ENCODE measurements at places on chromosomes 5 and 9.

DNA sequence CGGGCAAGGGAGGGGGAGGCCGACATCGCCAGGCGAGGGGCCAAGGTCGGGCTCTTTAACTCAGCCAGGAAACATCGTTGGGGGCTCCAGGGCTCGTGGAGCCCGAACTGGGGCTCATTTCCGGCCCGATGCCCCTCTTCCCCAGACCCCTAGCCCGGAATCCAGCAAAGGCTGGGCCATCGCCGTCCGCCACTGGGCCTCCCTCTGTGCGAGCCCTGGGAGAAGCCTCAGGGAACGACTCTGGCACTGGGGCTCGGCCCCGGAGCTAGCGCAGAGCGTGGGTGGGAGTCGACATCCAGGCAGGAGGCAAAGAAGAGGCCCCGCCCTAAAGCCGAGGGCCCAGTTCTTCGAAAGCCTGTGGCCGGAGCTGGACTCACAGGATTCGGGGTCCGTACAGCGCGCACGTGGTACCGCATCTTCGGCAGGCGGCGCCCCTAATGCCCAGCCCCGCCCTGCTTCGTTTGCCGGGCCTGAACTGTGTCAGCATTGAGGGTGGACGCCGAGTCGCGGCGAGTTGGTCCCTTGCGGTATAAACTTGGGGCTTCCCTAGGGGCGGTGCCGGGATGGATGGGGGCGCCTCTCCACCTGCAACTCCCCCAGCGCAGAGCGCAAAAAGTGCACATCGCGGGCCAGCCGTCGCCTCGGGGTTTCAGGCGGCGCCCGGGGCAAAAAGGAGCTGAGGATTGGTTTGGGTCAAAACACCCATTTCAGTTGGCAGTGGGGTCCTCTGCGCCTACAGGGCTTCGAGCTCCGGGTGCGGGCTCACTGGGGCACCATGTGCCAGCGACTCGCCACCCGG is 3.6 kb upstream of the PAX5 start:
- DNase-seq: peak; percentile 49

- no peak for DNase-seq
These were observed 36.3 kb upstream of the IL13 start for GRCh38 chr5:132621699-132622098.

- no peak for DNase-seq
These were observed 40.1 kb downstream of the DCAF10 start for GRCh38 chr9:37840560-37841194.

- no peak for DNase-seq
These were observed 30.2 kb downstream of the RETREG1 start for GRCh38 chr5:16586556-16586955.
